Spleen (tissue), 13 donors: ENCODE measurements at places on chromosomes 6 and 20. TPM values are rescaled to one million over a fixed set of nuclear protein-coding genes. Genes with fewer than 3 reads are reported as not detected.
A peak's percentile ranks its signal among the peaks of the same experiment; 100 is the strongest.

GRCh38 chr6:44781912-44782597, 394.5 kb downstream of the CDC5L start:
- DNase-seq, result no peak

DNA sequence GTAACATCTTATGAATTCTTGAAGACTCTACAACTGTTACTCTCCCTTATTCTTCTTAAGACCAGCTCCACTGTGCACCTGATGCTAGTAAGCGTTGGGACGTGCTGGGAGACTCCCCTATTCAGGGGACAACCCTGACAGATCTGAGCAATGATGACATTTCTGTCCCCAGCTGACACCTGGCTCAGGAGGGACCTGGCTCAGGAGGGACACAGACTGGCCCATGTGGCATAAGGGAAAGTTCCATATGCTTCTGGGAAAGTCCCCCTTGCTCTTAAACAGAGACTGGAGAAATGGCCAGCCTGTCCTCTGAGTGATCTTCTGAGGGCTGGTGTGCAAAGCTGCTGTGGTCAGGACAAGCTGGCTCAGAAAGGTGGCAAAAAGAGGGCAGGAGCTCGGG, 10.0 kb upstream of the CD93 start:
- DNase-seq, result no peak

GRCh38 chr20:46646659-46647380, 4.4 kb downstream of the SLC13A3 start:
- no peak for DNase-seq

DNA sequence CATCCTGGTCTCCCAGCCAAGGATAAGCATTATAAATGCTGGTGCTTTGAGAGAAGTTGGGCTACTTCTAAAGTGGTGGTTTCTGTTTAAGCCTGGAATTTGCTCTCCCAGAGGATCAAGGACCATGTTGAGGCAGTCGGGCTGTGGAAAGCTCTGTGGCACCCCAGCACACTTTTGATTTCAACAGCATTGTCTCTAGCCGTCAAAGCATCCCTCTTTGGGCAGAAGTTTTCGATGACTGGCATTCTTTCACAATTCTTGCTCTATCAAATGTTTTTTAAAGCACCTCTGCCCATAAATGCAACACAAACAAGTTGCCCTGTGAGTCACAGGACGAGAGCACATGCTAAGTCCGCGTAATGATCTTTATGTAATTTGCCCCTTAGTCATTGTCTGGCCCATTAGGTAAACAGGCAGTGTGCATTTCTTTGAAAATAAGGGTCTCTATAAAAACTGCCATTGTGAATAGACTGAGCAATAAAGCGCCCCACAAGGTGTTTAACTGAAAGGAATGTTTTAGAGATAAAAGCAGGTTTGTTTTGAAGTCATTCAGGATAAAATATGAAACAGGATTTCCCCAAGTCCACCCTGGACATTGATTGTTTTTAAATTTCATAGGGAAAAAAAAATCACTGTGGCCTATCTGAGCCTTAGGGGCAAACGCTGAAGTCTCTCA, 44.7 kb upstream of the FOXQ1 start:
- DNase-seq, result no peak

DNA sequence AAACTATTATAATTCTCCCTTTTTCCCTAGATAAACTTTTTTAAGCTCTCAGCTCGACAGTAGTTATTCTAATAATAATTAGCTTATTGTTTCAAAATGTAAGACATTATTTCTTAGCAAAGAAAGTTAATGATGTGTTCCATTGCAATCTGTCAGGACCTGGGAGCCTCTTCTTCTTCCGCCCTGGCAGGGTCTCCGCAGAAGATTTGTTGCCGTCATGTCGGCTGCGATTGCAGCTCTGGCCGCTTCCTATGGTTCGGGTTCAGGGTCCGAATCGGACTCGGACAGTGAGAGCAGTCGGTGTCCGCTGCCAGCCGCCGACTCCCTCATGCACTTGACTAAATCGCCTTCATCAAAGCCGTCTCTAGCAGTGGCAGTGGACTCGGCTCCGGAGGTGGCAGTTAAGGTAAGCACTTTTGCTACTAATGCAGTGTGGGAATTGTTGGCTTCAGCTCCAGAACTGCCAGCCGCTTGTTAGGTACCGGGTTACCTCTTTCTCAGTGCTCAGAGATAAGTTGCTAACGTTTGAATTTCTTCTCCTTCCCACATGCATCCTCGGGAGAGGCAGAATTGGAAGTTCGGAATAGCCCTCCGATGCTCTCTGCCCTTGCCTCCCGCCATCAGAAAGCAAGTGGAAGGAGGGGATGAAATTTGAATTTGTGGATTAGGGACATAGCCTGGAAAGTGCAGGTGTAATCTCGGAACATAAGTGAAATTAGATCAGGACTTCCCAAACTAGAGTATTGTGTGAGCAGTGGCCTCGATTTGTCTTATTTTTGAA, at the start of gene CDC40:
TSS of gene CDC40 (plus strand) at position 200 of the 781 bp plus-strand sequence. CDS start at position 218, 18 bp downstream.
- DNase-seq, result peak; percentile 93

DNA sequence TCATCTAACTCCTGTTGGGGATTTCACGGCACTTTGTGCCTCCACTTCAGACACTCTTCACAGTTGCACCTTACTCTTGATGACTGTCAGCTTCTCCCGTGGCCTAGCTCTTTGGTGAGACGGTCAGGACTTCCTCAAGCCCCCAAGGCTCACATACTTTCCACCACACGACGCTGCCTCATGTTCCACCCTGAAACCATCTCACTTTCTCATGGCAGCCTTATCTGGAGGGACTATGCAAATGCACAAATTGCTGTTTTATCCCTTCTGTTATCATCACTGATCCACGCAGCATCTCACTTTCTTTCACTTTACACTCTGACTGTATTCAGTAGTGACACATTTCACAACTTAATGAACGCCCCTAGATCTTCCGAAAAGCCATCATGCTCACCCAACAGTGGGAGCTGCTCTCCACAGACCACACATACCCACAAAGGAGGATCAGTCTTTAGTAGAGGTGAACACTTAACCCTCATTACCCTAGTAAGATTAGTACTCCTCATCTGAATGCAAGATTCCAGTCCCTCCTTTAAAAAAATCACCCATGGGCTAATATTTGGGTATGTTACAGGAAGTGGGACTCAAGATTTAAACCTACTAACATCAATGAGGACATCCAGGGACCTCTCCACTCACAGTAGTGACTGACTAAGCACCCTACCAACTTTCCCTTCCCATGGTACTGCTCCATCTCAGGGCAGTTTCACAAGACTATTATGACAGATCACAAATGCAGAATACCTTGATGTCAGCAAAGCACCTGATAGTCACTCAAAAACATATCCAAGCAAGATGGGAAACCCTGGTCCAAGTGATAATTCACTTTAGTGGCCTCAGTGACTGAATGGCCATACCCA, 35.4 kb downstream of the FYN start:
- DNase-seq, result no peak

- DNase-seq, result no peak
Measured at GRCh38 chr6:79504372-79504771, 32.9 kb downstream of the LCA5 start.

DNA sequence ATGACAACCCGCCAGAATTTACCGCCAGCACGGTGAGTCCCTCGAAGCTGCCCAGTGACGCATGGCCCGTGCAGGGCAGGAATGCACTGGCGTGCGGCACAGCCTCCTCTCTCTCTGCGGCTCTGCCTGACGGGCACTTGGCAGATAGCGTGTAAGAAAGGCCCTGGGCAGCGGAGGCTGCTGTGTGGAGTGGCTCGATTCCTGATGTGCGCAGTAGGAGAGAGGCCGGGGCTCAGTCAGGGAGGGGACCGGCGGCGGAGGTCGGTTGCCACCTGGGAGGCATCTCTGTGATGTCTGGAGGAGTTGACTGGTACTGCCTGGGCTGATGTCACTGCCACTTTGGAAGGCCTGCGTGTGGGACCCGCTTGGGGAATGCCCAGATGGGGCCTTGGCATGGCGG, 170.7 kb downstream of the TAF4 start:
- peak; percentile 73 for DNase-seq

DNA sequence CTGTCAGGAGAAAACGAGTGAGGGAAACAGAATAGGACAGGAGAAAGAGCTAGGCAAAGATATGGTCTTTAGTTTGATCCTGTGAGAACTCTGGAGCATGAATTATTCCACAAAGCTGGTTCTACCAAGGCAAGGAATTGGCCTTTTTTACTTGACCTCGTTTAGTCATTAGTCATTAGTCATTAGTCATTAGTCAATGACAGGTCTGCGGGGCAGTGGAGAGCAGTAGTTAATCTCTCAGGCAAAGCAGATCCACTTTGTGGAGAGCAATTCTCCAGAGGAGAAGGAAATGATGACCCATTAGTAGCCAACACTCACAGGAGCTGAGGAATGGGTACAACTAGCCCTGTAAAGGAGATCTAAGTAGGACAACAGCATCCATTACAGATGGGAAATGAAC, 22.0 kb upstream of the ABCC10 start:
- no peak for DNase-seq

GRCh38 chr6:52739627-52740026, 23.6 kb downstream of the GSTA2 start:
- DNase-seq, result no peak

- DNase-seq, result no peak
Measured at GRCh38 chr20:2162125-2162822, 60.6 kb downstream of the STK35 start.

GRCh38 chr6:163133017-163133416, 281.5 kb upstream of the QKI start:
- DNase-seq, result no peak

The PAK5 gene
- not detected for total RNA-seq
